ENCODE measurements at places on chromosomes 12 and 14.

DNA sequence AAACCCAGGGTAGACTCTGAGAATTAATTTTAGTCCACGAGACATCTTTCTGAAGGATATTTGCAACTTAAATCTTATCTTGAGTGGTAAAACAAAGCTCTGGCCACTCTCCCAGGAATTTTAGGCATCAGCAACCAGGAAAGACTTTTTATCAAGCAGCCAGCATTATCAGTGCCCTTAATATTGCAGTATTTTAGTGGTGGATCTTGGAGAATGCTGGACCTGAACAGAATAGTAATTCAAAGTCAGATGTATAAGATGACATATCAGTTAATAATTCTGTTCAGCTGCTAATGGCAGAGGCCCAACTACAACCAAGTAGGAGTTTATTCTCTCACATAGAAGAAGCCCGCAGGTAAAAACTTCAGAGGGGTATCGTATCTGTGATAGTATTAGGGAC, 59.0 kb upstream of the CRY1 start:
- no peak for DNase-seq

GRCh38 chr14:51012055-51012454, 67.8 kb upstream of the PYGL start:
- no peak for DNase-seq

DNA sequence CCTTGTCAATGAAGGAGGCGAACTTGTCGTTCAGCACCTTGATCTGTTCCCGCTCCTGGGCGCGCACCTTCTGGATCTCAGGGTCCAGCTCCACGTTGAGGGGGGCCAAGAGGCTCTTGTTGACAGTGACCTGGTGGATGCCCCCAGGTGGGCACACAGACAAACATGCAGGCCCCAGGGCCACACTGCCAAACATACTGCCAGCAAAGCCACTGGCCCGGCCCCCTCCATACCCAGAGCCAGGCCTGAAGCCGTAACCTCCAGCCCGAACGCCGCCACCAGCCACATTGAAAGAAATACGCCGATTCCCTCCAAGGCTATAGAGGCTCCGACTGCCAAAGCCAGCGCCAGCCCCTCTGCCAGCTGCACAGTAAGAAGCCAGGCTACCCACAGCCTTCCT, 337 bp downstream of the KRT74 start:
- DNase-seq: no peak

GRCh38 chr14:23056145-23056955, 970 bp downstream of the CDH24 start:
- DNase-seq: no peak

DNA sequence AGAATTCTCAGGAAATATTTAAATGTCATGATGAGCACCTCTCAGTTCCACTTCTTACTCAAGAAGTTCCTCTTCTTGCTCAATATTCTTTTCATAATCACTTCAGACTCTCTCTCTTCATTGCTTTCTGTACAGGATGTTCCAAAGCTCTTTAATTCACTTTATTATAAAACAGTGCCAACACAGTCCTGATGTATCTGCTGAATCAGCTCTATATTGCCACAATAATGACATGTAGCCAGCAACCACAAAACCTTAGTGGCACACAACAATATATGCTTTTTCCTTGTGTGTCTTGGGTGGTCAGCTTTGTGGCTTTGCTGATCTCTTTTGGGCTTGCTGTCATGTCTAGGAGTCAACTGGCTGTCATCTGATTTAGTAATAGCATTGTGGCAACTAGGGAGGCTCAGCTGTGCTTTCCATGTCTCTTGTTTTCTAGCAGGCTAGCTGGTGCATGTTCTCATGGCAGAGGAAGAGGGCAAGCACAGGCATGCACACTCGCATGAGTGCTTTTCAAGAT, 52.8 kb upstream of the SLC2A13 start:
- DNase-seq: no peak

GRCh38 chr14:68938271-68939150, 40.6 kb downstream of the ACTN1 start:
- DNase-seq: no peak

- no peak for DNase-seq
These were observed 327.7 kb downstream of the BMP4 start for GRCh38 chr14:53628732-53629430.

GRCh38 chr12:5971194-5971850, 26.3 kb upstream of the ANO2 start:
- no peak for DNase-seq

DNA sequence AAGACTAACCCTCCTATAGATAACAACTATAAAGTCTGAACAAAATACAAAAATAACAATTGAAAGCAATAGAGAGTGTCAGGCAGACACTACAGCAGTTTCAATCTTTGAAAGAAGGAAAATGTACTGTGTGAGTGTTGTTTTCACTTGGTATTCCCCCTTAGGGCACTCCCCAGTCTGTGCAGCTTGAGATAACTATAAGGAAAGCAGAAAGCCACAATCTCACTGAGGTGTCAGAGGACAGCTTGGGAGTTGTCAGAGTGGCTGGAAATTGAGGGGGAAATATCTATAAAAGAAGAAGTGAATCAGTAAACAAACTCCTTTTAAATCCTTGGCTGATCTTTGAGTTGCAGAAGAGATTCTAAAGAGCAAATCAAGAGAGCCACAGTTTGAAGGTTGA, 364.8 kb downstream of the NELL2 start:
- DNase-seq: no peak

GRCh38 chr14:70785556-70785955, 23.8 kb downstream of the MAP3K9 start:
- DNase-seq: no peak

GRCh38 chr12:26212396-26212795, 17.0 kb downstream of the SSPN start:
- no peak for DNase-seq

- no peak for DNase-seq
These were observed 110.3 kb downstream of the SINHCAF start for GRCh38 chr12:31215518-31216232.

DNA sequence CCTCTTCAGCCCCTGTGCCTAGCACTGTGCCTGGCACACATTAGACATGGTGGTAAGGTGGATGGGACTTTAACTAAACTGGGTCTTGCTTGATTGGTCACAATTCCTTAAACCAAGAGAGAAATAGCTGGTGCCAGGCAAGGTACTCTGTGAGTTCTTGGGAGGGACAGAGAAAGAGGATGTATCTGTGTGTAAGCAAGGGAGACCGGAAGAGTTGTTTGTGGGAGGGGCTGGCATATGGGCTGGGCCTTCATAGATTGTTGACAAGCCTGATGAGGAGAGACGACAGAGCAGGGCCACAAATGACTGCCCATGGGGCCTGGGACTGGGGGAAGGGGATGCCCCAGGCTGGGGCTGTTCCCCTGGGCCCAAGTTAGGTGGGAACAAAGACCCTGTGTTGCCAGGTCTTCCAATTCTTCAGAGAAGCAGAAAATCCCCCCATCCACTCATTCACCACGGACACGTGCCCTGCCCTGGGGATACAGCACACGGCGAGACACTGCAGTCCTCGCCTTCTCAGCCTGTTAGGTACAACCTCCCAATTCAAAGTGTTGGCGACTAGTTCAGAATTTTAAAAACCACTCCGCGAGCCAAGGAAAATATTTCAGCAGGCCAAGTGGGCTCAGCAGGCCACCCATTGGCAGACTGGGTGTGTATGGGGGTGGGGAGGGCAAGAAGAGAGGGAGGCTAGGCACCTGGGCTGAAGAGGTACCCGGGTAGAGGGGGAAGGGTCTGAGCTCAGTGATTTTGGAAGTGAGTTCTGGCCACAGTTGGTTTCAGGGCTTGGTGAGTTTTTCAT, 11.4 kb upstream of the CYP46A1 start:
- no peak for DNase-seq

GRCh38 chr14:91173221-91173670, 59.4 kb downstream of the DGLUCY start:
- DNase-seq: no peak

- DNase-seq: no peak
These were observed 41.2 kb upstream of the MED13L start for GRCh38 chr12:116318576-116319232.

DNA sequence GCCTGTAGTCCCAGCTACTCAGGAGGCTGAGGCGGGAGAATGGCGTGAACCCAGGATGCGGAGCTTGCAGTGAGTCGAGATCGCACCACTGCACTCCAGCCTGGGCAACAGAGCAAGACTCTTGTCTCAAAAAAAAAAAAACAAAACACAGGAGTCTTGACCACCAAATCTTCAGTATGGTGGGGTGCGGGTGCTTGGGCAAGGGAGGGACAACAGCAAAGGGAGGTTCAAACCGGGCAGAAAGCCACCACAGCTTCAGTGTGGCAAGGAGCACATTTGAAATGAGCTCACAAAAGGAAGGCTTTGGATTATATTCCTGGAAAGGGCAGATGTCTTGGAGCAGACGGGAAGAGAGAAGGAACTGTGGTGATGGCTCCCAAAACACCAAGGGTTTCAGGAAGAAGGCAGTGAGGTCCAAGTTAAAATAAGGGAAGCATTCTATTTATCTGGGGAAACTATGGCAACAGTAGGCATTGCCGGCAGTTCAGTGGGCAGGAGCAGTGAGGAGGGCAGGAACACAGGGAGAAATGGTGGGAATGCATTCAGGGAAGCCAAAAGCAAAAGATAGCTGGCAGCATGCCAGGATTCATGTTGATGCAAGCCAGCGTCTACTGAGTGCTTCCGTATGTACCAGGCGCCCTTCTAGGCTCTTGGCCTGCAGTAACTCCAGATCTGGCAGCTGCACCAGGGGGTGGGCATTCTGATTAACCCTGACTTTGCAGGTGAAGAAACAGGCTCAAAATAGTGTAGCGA, 51.0 kb upstream of the SRSF5 start:
- DNase-seq: no peak

GRCh38 chr12:12315838-12316237, 34.2 kb downstream of the MANSC1 start:
- DNase-seq: no peak

GRCh38 chr12:26748741-26749431, 84.1 kb downstream of the ITPR2 start:
- DNase-seq: no peak

DNA sequence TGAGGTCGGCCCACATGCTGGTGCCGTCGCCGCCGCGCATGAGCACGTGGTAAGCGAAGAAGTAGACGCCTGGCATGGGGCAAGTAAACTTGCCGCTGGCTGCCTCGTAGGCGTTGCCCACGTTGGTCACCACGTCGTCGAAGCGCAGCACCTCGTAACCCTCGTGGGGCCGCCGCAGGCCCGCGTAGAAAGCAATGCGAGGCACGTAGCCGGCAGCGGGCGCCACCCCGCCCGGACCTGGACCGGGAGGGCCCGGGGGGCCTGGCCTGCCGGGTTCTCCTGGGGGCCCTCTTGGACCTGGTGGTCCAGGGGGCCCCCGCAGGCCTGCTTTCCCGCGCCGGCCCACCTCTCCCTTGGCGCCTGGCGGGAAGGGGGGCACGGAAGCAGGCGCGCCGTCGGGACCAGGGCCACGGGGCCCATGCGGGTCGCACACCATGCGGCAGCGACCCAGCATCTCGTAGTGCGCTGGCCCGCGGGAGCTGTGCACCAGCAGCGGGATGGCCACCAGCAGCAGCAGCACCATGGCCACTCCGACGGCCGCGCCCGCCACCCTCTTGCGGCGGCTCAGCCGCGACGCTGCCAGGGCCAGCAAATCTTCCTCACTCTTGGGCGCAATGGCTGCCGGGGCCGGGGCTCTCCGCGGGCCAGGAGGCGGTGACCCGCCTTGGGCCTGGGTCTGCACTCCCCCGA, 888 bp downstream of the C1QL4 start:
- DNase-seq: no peak

GRCh38 chr14:61876362-61877034, 114.3 kb downstream of the SNAPC1 start:
- no peak for DNase-seq

DNA sequence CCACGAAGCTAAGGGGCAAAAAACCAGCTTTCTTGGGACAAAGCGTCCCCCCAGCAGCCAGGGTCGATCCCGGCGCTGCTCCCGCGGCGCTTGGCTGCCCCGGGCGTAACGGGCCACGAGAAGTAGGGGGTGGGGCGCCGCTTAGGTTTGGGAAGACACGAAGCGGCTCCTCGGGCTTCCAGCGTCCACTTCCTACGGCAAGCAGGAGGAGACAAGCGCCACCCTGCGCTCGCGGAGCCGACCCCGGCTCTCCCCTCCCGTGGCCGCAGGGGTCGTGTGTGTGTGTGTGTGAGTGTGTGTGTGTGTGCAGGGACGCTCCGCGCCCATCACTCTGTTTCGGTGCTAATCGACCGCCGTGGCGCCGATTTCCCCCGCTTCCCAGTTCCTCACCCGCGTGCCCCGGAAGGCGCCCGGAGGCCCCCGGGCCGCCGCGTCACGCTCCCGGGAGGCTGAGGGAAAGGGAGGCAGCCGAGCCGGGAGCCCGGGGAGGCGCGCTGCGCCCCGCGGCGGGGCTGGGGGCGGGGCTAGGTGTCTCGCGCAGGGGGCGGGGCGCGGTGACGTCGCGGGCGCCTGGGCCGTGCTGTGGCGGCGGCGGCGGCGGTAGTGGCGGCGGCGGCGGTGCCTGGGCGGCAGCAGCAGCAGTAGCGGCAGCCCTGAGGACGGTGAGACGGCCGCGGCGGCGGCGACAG, at the start of gene ERC1:
Gene ERC1, plus strand, starts transcription at position 563 of the 689 bp plus-strand sequence. CDS start 36,681 bp downstream, outside the sequence.
- peak; percentile 64 for DNase-seq

DNA sequence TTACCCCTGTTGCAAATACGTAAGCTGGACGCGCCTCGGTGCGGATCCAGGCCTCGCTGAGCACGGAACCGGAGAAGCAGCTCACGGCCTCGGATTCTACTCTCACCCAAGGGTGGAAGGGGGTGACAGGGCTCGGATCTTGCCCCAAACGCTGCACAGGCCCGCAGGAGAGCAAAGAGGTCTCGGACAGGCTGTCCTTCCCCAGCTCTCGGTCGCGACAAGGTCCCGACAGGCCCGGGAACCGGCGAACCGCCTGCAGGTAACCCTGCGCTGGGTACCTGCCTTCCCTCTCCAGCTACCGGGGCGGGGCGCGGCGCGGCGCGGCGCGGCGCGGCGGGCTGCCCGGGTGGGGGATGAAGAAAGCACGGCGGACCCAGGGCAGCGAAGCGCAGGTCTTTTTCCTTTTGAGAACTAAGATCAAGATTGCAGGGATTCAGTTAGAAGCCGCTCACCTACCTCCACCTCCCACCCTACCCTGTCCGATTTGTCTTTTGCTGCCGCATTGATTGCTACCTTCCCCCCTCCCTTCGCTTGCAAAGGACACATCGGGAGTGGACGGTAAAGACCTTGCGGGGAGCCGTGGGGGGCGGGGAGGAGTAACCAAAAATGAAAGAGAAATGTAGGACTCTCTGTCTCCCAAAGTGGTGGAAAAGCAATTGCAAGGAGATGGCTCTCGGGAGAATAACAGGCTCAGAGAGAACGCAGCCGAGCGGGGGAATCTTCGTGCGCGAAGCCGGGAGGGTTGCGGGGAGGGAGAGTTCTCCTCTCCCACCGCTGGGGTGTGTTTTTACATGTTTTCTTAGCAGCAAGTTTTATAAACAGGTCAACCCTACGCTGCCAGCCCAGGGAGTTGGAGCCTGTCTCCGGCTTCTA, 8.4 kb upstream of the TBX3 start:
- no peak for DNase-seq

GRCh38 chr12:99201906-99202645, 445.5 kb upstream of the GARIN6 start:
- DNase-seq: no peak
